Stimulated activated CD8-positive, alpha-beta memory T cell treated with anti-CD3 and anti-CD28 coated beads, Interleukin-2, amount 100 ng/mL, for 1 hour (primary cell): ENCODE measurements at places on chromosomes 2 and 18.

GRCh38 chr2:61125123-61125710 is 36.8 kb upstream of the C2orf74 start:
- no peak for DNase-seq

GRCh38 chr2:174963437-174964400 is 41.5 kb downstream of the CHN1 start:
- DNase-seq, result no peak

GRCh38 chr2:47402555-47402804 is 476 bp upstream of the MSH2 start:
- DNase-seq, result no peak

DNA sequence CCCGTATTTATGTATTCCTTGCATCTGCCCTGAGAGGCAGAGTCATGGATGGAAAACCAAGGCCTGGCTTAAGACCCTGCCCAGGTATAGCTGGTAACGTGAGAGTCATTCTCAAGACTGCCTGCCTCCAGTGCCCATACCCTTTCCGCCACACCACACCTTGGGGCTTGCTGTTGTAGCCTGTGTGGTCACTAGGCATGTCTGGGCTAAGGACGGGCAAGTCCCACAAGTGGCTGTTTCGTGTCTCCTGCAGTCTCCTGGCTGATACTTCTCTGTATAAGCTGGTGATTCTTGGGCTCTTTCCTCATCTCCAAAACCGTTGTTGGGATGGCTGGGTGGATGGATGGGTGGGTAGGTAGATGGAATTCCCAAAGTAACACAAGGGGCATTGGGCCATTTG is 269.8 kb downstream of the KLHL29 start:
- no peak for DNase-seq

DNA sequence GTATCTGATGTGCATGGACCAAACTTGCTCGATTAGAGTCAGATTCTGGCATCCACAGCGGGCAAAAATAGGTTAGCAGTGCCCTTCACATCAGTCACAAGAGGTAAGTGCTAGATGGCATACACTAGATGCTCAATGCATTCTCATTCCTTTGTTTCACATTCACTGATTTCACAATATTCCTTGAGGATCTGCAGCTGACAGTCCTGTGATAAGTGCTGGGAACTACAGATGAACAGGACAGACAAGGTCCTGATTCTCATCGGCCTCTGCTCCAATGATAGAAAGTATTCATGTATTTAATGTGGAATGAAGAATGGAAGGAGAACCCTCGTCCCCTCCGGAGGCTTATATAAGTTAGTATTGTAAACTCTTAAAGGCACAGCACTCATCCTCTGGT is 96.8 kb upstream of the SERPINE2 start:
- DNase-seq, result no peak

DNA sequence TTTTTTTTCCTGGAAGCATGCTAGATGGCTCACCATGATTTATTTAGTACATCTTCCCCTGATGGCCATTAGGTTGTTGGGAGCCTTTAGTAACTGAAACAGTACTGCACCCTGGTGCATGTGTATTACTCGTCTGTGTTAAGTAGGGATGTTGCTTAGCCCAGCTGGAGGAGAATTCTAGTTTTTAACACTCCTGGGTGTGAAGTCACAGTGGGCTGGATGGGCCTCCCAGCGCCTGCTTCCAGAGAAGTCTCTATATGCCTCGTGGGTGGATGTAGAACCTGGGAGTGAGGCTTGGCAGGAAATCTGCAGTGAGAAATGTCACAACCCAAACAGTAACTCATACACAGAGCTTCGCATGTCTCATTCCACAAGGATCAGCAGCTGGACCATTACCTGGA is 28.9 kb upstream of the NT5DC4 start:
- DNase-seq, result no peak

DNA sequence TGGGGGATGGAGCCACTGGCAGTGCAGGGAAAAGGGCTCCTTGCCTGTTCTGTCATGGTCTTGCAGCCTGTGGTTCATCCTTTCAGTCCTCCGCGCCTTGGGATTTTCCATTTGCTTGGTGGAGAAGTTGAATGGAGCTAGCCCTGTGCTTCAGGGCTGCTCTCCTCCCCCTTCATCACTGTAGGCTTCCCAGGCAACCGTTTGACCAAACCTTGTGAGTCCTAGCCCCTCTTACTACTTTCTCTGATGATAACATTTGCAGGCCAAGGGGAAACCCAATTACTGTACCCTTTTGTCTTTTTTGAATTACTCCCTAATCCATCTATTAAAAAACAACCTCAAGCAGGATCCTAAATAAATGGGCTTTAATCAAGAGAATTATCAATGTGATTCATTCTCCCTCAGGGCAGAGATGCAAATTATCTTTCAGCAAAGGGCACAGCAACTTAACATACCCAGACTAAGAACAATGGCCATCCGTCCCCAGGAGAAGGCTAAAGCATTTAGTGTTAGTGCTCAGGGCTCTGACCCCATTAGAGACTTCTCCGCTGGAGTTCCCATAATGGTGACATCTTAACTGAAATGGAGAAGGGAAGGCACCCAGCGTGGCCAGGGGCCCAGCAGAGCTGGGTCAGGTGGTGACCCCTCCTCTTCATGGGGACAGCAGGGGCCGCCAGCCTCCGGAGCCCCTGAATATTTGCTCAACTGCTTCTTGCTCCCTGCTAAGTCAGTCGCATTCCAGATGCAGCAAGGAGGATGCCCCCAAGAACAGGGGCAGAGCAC is 40.7 kb downstream of the RHOB start:
- no peak for DNase-seq

- DNase-seq, result no peak
These were observed 57.2 kb upstream of the ACVR1 start for GRCh38 chr2:157933160-157933920.

DNA sequence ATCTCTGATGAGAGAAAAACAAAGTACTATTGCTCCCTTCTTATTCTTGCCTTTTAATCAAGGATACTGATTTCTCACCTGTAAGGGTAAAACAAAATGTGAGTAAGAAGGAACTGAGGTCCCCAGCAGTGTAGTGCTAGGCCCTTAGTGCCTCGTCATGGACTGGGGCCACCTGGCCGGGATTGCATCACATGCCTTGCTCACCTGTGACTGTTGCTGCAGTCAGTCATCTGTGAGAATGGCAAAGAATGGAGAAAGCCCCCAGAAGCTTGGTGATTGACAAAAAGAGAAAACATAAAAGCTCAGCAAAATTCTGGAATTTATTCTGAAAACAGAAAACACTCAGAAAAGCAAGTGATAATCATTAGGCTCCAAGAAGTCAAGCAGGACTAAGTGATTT is 63.4 kb downstream of the SPATS2L start:
- DNase-seq, result no peak

DNA sequence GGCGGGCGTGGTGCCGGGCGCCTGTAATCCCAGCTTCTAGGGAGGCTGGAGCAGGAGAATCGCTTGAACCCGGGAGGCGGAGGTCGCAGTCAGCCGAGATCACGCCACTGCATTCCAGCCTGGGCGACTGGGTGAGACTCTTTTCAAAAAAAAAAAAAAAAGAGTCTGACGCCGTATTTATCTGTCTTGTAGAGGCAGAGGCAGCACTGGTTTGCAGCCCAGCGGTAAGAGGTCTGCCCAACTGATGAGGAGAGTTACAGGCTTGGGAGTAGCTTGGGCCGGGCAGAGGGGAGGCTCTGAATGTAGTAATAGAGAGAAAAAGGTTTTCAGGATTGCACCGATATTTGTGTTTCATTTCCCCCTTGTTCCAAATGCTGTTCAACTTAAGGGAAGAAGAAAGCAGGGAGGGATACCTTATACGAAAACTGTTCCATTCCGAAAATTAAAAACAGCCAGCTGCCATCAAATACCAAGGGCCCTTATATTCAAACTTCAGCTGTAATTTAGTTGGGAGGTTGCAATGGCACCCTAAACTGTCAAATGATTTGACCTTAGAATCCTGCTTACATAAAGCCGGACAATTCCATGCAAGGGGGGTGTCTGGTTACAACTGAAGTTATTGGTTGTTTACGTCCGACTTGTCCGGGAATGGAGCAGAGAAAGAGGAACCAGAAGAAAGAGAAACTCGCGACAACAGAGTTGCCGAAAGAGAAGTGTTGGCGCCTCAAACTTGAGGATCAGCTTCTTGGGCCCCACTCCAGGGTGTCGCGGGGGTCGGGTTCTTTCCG is 9.2 kb upstream of the SP9 start:
- no peak for DNase-seq

DNA sequence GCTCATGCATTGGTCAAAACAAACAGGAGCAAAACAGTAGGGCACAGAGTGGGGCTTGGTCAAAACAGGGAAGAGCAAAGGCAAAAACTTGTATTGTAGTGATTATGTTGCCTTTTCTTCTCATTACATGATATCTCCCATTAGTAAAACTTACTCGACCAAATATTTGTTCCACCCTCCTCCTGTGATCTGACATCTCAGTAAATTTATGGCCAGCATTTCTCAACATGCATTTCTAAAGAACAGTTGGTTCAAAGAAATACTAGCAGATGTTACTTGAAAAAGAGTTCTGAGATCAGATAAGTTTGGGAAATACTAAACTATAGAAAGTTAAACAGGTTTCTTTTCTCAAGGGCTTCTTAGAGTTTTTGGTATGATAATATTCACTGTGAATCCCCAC is 423.1 kb downstream of the FIGN start:
- no peak for DNase-seq

DNA sequence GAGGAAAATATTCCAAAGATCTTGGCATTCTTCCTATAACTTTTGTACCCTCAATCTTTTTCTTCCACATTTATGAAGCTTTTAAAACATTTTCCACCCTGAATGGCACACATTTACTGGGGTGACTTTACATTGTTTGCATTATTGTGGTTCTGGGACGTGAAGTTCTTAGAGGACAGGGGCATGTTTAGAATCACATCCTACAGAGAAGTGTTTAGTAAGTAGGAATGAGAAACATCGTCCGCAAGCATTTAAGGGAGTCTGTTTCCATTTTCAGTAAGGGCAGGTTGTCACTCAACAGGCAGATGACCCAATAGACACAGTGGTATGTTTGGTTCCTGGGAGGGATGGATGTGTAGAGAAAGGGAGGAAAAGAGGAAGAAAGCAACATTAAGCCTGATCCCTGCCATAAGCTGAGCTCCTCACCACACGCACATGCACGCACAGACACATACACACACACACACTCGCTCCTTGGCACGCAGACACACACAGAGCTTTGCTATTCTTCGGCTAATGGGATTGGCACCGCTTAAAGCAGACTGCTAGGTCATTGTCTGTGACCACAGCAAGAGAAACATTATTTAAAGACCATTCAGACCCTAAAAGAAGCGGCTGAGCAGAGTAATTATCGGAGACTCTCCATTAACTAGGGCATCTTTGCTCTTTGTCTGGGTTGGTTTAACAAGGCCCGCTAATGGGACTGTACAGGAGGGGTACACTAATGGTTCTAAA is 14.2 kb upstream of the PLEKHM3 start:
- no peak for DNase-seq

- DNase-seq, result no peak
These were observed 4.1 kb upstream of the STAT1 start for GRCh38 chr2:191018048-191018447.
